Muscle of leg (tissue), 16 donors: ENCODE measurements at places on chromosomes 13 and 19. TPM values are rescaled to one million over a fixed set of nuclear protein-coding genes. Genes with fewer than 3 reads are reported as not detected.

DNA sequence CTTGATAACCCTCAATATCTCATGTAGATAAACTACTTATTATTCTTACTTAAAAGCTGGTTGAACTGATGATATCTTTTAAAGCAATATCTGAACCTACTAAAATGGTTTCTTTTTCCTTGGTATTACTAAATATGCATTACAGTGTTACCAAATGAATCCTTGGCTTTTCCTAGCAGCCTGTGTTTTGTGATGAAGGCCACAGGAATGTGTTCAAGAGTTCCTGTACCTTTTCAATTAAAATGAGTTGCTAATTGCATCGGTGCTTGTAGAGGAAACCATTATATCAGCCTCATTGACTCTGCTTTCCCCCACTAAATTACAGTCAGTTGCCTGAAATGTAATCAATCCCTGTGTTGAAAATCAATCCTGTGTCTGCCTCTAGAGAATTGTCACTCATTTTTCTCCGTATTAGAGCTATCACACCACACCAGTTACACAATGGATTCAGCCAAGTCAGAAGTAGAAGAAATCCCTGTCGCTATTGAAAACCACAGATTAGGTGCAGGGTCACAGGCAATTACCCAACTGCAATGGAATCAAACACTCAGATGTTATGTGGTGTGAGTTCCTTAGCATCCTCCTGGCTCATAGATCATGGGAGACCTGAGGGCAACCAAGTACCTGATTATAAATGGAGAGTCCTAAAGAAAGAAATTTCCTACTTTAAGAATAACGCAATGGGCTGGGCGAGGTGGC lies 13.3 kb downstream of the FAM216B start:
- DNase-seq, result no peak

DNA sequence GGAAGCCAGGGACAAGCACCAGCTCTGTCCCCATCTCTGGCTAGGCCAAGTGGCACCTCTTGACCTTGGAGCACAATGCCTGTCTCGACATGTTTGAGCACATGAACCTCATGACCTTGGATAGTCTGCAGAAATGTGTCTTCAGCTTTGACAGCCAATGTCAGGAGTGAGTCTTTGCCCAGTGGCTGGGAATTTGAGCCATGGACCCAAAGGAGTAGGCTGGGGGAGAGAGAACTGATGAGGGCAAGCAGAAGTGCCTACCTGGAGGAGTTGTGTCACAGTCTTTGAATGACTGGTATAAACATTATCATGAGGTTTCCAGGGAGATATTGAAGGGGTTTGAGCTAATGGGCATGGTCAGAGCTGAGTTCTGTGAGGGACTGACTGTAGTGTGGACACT lies 6.7 kb upstream of the CYP4F12 start:
- no peak for DNase-seq

GRCh38 chr13:33426131-33426530 lies 140.6 kb upstream of the STARD13 start:
- DNase-seq, result no peak

DNA sequence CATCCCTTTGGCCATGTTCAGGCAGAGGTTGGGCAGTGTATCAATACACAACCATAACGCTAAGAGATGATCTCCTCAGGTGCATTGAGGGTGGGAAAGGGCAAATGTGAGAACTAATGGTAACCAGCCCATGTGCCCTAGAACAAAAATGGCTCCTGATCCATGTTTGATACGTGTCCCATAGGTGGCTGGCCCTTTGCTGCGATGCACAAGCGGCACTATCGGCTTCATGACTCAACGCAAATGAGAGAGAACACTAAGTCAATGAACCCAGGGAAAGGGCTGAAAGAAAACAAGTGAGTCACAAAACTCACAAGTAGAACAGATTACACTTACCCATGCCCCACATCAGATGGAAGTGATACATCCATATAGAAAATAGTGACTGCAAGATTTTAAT lies 201.7 kb downstream of the ABCC4 start:
- DNase-seq, result no peak

GRCh38 chr19:55640043-55640576 lies 692 bp upstream of the ZNF580 start:
- peak; percentile 83 for DNase-seq

- DNase-seq, result no peak
These were observed 1384.3 kb upstream of the PCDH20 start for GRCh38 chr13:62799931-62800436.

CABP5 gene
- total RNA-seq, result not detected

- no peak for DNase-seq
These were observed 31.6 kb upstream of the CACTIN start for GRCh38 chr19:3658004-3658869.

DNA sequence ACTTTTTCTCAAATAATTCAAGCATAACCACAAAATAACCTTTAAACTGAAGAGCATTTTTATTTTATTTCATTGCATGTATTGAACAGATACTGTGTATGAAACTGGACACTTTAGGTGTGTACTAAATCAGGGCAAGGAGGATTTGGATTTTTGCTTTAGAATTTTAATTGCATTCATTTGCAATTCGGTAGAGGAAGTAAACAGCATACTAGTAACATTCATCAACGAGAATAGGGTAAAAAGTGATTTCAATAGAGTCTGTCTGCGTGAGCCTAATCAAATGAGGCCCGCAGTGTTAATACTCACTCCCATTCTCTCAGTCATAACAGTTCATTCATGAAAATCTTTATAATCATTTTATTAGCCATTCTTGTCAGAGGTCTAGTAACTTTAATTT lies 200.2 kb downstream of the SPRY2 start:
- no peak for DNase-seq

DNA sequence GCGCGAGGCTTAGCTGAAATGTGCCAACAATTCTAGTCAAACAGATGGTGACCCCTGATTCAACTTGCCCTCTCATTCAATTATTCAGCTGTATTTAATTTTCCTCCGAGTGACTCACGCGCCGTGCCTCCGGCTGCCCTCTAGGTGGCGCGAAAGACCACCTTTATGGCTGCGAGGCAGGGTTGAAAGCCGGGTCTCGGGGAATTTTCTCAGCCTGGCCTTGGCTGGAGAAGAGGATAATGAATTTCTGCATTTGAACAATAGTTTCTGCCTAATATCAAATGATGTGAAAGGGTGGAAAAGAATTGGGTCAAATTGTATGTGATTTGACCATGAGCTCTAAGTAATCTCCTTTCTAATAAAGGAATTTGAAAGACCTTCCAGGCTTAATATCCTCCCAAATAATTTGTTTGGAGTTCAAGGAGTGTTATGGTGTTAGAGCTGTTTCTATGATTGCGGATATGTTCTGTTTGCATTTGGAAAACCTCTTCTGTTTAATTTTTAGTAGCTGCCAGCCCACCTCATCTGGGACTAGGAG lies 310.9 kb downstream of the ZNF536 start:
- DNase-seq, result peak; percentile 96

DNA sequence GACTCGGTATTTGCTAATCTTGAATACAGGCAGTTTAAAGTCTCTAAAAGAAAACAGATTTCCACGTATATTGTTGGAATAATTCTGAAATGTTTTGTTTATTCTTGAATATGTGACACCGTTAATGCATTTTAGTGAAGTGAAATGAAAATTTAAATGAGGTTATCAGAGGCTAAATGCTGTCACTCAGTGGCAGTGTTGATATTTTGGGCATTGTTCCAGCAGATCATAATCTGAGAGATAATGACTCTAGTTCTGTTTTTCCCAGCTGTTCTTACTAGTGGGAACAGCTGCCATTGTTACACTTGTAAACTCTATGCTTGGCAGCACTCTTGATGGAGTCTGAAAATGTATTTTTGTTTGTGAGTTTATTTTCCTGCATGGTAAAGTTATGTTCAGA lies 365.6 kb upstream of the SLC10A2 start:
- peak; percentile 63 for DNase-seq

DNA sequence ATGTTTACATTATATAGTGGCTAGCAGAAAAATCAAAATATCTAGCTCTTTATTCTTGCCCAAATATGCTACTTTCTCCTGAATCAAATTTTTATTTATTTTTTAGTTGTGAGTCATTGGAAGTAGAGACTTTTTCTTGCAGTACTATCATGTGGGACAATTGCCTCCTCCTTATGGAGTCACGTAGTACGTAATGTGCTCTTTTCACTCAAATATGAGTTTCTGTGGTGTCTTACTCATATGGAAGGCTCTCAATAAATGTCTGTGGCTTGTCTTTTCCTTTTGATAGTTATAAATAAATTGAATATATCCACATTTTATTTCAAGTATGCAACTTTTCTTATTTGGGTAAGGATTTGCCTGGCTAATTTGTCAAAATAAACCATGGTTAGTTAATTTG lies 1411.0 kb upstream of the SLC10A2 start:
- DNase-seq, result no peak

GRCh38 chr13:96075953-96076543 lies 13.9 kb upstream of the HS6ST3 start:
- peak; percentile 15 for DNase-seq

LRRC8E gene
- total RNA-seq, result 0.13 TPM

DNA sequence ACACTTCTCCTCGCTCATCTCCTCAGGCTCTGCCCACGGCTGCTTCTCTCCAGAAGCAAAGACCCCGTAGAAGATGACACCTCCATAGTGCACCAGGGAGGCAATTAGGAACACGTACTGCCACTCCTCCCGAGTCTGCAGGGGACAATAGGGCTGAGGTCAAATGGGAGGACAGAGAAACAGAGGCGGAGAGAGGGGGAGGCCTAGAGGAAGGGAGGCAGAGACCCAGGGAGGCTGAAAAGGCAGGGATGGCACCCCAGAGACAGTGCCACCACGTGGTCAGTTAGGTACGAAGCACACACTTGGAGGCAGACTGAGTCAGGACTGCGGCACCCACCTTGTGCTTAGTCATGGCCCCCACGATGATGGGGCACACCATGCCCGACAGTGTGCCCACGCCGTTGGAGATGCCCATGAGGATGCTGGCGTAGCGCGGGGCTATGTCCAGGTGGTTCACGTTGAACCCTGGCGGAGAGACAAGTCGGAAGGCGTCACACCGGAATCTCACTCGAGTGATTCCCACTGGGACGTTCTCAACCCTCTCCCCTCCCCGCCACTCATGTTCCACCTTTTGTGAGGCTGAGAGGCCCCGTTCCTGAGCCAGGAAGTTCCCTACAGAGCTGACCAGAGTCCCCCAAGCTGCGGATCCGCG lies 5.6 kb downstream of the GFY start:
- no peak for DNase-seq

DNA sequence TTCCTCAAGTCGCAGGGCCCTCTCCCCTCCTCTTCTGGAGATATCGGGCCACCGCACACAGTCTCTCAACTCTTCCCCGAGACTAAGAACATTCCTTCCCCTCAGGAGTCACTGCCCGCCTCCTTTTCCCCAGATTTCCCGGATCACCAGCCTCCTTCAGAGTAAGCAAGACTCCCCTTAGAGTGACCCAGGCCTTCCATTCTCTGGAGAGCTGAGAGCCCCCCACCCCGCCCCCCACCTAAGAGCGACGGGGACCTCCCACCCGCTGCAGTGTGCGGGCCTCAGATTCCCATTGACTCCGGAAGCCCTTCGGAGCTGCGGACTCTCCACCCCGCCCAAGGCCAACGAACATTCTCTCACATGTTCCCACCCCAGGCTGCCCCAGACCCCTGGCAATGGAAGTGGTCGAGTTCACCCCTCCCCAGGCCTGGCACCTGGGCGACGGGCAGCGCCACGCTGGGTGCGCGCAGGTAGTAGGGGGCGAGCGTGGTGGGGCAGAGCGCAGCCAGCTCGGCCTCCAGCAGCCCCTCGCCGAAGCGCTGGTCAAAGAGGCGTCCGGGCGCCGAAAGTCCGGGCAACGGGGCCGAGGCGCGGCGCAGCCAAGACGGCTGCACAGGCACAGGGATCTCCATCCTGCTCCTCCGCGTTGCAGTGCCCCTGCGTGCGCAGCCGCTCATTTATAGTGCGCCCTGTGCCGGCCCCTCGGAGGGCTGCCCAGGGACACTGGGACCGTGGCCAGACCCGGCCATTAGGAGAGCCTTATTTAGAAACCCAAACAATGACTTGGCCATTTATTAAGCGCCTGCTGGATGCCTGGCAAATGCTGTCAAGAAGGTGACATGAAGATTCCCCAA lies at the start of gene HSPB6:
HSPB6 (minus strand) TSS at position 653 of the 854 bp plus-strand sequence; CDS start at position 632, 21 bp downstream.
- peak; percentile 73 for DNase-seq

DNA sequence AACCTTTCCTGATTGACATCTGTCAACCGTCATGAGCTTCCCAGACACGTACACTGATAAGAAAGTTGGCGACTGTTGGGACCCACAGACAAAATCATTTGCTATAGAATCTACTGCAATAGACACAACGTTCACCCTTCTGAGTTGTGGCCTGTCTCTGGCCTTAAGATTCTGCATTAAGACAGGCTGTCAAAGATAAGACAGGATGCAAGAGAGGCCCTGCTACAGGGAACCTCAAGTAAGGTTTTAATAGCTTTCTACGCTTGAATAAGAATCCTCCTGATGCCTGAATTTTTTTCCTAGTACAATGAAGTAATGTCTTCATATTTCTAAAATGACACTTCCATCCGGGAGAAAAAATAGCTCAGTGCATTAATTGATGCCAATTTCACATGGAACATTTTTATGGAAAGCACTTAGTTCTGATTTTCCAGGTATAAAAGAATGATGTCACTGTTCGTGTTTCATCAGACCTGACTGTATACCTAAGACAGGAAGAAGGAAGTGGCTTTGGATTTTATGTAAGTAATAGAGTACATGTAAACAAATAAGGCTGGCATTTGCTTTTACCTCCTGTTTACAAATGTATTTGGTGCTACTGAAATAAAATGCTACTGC lies 275.2 kb upstream of the GPC6 start:
- no peak for DNase-seq

DNA sequence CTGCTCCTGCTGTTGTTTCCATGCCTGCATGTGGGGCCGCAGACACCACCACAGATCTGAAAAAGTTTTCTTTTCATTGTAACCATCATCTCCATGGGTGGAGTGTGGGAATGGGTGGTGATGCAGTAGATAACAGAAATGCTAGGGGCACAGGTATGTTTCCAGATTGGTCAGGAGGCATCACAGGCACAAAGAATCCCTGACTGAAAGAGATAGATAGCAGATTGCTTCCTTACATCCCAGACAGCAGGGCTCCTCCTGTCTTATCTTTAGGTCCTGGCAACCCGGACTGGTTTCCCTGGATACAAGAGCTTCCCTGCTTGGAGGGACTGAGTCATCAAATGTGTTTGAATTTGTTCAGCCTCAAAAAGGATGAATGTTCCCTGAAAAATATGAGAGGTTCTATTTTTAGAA lies 1937.6 kb downstream of the PCDH9 start:
- DNase-seq, result peak; percentile 71

GRCh38 chr19:48342841-48343540 lies 17.6 kb downstream of the EMP3 start:
- DNase-seq, result no peak

GRCh38 chr13:100388923-100389322 lies 199.7 kb downstream of the GGACT start:
- DNase-seq, result no peak

DNA sequence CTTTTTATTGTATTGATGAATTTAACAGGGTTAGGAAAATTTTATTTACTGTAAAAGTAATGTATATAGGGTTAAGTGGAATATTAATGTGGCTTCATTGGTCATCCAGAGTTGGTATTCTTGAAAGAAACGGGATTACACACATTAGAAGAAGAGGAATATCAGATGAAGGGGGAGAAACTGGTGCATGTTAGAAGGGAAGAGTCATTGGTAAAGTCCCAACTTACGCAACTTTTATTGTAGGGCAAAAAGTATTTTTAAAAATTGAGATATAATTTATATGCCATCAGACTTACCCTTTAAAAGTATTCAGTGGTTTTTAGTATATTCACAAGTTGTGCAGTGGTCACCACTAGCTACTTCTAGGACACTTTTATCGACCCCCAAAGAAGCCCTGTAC lies 47.3 kb downstream of the DNAJC3 start:
- no peak for DNase-seq

F2RL3 gene
- total RNA-seq, result 0.31 TPM

GRCh38 chr13:23463661-23464060 lies 30.2 kb upstream of the SACS start:
- DNase-seq, result no peak
